ENCODE measurements at places on chromosomes 5 and 9.

GRCh38 chr5:73507062-73507461 lies 8.8 kb downstream of the BTF3 start:
- no peak for DNase-seq

GRCh38 chr9:113962396-113962795 lies 86.3 kb downstream of the ZNF618 start:
- DNase-seq = no peak

DNA sequence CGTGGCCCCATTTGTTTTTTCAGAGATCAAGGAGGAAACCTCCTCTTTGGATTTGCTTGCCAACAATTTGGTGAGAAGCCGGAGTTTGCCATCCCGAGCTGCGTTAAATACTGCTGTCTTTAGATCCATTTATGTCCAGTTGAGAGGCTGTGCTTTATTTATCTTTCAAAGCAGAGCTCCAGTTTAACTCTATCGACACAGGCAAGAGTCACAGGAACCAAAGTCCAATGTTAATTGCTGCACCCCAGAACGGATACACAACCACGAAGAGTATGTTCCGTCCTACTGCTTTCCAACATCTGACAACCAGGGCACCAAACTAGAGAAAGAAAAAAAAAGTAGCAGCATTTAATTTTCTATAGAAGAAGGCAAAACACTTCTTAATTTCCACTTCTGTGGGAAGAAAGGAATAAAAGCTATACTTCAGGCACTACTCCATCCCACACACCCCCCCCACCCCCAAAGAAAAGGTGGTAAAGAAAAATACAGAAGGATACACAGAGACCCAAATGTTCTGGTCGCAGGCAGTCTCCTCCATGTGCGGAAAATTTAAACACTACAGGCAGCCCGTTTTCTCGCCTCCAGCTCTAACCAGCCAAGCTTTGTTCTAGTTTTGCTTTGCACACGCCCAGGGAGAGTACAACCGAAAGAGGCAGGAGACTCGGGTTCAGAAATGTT lies 1.1 kb downstream of the FEM1C start:
- no peak for DNase-seq

GRCh38 chr9:130589754-130590153 lies 10.4 kb downstream of the FUBP3 start:
- DNase-seq = no peak

- peak; percentile 23 for DNase-seq
Observed at GRCh38 chr5:16492398-16493140, 27.0 kb upstream of the ZNF622 start.

GRCh38 chr9:135667463-135668001 lies 4.4 kb downstream of the LCN9 start:
- DNase-seq = no peak

GRCh38 chr9:127132921-127133647 lies 10.6 kb upstream of the ANGPTL2 start:
- no peak for DNase-seq

DNA sequence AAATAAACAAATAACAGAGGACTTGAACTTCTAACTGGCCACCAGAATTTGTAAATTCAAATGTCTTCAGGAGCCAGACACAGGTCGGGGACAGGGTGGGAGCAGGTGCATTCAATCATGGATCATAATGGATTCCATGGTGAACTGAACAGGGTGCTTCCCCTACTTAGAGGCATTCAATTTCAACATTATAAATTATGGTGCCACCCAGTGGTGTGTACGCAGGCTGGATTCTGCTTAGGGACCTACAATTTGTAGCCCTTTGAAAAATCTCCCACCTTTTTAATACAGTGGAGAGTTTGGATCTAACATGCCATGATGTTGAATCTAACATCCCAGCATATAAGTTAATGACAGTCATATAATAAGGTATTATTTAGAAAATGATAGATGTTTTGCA lies 22.3 kb downstream of the KLF9 start:
- DNase-seq = no peak

DNA sequence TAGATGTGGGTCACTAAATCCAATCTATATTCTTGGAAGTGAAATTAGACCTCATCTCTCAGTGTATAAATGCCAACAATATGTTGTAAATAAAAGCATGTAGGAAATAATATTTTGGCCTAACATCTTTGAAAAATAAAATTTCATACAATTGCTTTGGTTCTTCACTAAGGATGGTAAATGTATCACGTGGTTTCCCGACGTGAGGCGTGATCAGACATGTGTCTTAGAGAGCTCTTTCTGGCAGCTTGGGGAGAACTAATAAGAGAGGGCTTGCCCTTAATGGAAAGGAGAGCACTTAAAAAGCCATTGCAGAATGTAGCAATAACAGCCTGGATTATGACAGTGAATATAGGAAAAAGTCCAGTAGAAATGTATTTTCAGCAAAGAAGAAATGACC lies 602.6 kb downstream of the CDH12 start:
- no peak for DNase-seq

DNA sequence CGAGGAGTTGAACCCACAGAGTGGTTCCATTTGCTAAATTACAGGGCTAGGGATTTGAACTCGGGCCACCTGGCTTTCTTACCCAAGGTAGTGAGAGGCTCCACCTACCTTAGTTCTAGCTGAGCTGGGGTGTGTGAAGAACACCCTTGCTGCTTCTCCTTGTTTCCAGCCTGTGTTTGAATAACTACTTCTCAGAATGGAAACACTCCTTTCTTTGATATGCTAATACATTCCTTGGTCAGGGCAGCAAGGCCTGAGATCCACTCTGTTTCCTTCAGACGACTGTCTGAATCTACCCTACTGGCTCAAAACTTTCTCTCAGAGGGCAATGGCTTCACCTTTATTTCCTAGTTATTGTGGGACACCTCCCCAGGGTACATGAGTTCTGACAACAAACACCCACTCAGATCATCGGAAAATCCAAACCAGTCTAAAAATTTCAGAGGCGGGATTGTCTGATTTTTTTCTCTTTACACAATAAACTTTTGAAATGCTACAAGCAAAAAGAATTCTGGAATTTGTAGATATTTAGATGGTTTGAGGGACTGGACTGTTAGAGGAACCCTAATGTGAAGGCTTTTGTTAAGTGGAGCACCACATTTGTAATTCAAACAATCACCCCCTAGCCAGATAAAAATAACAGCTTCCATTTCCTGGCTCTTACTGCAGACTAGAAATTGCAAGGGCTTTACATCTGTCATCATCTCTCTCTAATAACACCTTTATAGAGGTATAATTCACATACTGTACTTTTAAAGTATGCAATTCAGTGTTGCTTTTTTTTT lies 4.0 kb upstream of the ATP6V1G1 start:
- no peak for DNase-seq

- no peak for DNase-seq
Observed at GRCh38 chr9:110110154-110110553, 97.8 kb downstream of the C9orf152 start.

DNA sequence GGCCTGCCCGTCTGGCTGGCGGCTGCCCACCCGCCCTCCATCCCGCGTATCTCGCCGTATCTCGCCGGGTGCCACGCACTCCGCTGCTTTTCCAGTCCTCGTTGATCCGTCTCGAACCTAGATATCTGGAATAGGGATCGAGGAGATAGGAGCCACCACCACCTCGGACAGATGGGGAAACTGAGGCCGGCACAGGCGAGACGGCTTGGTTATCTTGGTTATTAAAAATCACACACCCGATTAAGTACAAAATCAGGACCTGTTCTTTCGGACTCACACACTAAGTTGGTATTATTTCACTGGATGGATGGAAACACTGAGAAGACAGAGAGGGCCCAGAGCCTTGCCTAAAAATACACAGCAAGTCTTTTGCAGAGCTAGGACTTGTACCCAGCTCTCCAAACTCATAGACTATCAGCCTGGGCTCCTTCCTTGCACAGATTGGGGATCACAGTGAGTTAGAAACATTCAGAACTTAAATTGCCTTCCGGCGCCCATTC lies 678 bp downstream of the SLC26A2 start:
- no peak for DNase-seq

DNA sequence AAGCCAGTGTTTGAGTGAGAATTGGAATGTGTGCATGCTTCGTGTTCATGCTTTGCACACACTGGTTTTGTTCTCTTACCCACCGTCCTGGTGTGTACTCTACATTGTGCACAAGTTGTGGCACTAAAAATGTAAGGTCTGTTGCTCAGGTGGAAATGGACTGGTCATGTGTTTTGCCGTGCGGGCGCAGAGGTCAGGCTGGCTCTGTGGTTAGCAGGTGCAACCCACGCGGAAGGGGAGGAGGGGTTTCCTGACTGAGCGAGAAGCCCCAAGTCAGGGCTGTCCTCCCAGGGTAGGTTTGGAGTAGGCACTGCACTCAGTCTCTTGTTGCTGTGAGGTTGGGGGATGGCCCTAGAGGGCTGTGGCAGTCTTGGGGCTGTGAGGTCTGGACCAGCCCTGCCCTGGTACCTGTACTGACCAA lies 86.6 kb downstream of the EHMT1 start:
- DNase-seq = no peak

DNA sequence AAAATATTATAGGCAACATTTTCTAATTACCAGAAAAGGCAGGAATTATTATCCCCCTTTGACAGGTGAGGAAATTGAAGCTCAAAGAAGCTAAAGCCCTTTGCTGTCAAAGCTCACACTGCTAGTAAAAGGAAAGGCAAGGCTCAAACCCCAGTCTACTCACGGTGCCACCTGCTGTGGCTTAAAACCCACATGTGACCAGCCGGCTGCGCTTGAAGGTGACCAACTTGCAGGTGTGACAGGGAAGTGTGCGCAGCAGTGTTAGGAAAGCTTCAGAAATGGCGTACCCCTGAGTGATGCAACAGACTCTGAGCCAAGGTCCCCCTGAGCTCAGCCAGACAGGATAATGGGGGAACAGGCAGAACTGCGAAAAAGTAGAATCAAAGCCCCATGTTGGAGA lies 45.2 kb downstream of the PAX5 start:
- no peak for DNase-seq

GRCh38 chr5:93191035-93191817 lies 389.8 kb downstream of the NR2F1-AS1 start:
- DNase-seq = no peak

- no peak for DNase-seq
Observed at GRCh38 chr5:177997319-177997670, 1.3 kb upstream of the PROP1 start.

- no peak for DNase-seq
Observed at GRCh38 chr5:150317048-150318003, 14.6 kb upstream of the ARSI start.

DNA sequence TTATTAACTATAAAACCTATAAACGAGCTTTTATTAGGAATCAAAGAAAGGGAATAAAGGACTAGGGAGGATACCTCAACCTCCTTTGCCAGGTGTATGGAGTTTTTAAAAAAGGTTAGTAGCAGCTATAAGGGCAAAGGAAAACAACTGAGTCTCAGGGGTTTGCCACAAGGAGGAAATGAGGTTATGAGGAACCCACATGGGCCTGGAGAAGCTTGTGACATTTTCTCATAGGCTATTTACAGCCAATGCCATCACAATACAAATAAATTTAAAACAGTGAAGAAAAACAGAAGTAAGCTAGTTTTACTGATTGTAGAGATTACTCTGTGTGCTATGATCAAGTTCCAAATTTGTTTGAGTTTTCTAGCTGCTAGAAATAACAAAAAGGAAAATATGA lies 92.6 kb downstream of the CDKN2A start:
- DNase-seq = no peak

- DNase-seq = peak; percentile 53
Observed at GRCh38 chr5:91101600-91102379, 281.3 kb downstream of the ARRDC3 start.

DNA sequence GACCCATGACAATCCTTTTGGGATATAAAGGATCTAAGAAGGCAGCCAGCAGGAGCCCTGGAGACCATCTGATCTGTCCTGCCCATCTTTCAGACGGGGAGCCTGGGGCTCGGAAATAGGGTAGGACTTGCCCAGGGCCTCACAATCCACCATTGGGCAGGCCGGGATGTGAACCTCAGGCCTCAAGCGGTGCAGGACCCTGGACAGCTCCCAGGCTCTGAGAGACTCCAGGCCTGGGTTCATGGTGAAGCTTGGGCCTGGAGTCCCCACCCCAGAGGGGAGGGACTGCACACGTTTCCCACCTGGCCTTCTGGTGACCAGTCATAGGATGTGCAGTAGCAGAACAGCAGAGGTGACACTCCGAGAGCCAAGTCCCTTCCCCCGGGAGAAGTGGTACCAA lies 36.6 kb upstream of the RAPGEF1 start:
- DNase-seq = no peak
